ENCODE measurements at places on chromosomes 3 and 15.

DNA sequence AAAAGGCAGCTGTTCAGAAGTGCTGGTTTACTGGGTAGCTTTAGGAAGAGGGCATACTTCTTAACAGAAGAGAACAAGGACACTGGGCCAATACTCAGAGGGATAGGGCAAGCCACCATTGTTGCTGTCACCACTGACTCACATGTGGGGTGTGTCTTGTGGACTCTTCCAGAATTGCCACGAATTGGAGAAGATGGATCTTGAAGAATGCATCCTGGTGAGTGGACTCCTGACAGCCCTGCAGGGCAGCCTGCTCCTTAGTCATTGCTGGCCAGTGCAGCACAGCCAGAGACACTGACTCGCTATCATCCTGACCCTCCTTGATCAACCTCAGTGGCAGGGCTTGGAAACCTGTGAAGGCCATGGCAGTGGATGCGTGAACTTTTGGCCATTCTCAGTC, 62.3 kb downstream of the UBP1 start:
- DNase-seq, result no peak

GRCh38 chr15:71974211-71974610, 143.7 kb downstream of the MYO9A start:
- DNase-seq, result no peak

- no peak for DNase-seq
Observed at GRCh38 chr15:97082830-97083229, 752.3 kb downstream of the NR2F2 start.

- no peak for DNase-seq
Observed at GRCh38 chr15:48002767-48003166, 118.0 kb upstream of the SLC24A5 start.

- DNase-seq, result no peak
Observed at GRCh38 chr3:10280177-10280529, 12.6 kb downstream of the GHRL start.

DNA sequence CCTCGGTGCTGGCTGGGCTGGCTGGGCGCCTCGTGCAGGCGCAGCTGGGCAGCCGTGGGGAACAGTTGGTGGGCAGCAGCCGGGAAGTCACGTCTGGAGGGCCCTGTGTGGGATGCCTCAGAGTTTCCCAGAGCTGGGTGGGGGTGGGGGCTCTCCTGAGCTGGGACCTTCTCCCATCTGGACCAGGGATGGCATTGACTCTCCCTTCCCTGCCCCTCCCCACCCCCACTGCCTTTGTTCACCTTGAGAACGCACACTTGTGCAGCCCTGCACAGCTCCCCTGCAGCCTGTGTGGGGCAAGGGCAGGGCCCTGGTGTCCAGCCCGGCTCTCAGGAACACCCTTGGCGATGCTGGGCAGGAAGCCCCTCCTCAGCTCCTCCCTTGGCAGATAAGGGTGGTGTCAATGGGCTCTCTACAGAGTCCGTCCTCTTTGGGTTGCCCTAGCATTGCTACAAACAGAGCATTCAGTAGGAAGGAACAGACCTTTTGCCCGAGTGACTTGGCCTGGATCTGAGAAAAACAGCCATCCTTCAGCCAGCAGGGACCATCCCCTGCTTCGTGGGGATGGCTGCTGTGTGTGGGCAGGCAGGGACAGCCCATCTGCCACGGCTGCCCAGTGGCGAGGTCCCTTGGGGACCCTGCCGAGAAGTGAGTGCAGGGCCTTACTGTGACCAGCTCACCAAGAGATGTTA, 25.5 kb upstream of the KLF13 start:
- no peak for DNase-seq

- DNase-seq, result no peak
Observed at GRCh38 chr3:59608356-59608755, 558.5 kb upstream of the CFAP20DC start.

- no peak for DNase-seq
Observed at GRCh38 chr3:128321418-128321817, 145.3 kb downstream of the DNAJB8 start.

GRCh38 chr3:112394003-112394640, 61.2 kb downstream of the CD200 start:
- DNase-seq, result no peak

GRCh38 chr3:151345859-151346258, 16.5 kb upstream of the P2RY13 start:
- no peak for DNase-seq

- DNase-seq, result no peak
Observed at GRCh38 chr3:109278546-109278945, 37.8 kb downstream of the DPPA2 start.

GRCh38 chr15:68031404-68031803, 22.7 kb upstream of the PIAS1 start:
- no peak for DNase-seq

- no peak for DNase-seq
Observed at GRCh38 chr3:179962629-179963387, 73.9 kb downstream of the PEX5L start.

DNA sequence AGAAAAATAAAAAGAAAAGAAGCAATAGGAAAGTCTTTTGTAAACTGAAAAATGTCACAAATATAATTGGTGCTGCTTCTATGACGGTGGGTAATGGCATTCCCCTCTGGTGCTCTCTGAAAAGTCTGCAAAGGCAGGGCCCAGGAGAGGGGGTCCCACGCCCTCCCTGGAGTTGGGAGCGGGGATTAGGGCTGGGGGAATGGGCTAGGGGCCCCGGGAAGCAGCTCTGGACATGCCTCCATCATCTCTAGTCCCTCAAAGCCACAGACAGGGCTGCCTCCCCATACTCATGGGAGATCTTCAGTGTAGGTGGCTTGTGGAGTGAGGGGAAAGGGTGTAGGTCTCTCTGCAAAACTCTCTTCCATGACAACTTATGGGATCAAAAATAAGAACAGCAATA, 7.8 kb upstream of the RHCG start:
- no peak for DNase-seq

DNA sequence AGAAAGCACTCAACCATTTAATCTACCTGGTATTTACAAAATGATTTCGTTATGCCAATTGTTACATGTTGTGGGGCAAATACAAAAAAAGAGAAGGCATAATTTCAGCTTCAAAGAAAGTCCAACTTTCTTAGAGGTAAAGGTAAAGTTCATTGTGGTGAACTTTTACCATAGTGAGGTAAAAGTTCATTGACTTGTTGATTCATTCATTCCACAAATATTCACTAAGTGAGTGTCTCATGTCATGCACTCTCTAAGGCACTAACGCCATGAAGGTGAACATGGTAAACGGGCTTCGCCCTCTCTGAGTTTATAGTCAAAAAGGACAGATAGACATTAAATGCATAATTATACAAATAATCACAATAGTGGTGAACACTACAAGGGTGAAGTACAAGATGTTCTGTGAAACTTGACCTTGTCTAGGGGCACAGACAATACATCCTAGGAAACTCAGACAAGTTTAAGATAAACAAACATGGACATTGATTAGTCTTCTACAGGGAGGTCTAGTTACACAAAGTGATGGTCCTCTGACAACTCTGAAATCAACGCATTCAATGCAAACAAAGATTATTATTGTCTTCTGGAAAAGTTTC, 378.6 kb downstream of the MAGI1 start:
- no peak for DNase-seq

DNA sequence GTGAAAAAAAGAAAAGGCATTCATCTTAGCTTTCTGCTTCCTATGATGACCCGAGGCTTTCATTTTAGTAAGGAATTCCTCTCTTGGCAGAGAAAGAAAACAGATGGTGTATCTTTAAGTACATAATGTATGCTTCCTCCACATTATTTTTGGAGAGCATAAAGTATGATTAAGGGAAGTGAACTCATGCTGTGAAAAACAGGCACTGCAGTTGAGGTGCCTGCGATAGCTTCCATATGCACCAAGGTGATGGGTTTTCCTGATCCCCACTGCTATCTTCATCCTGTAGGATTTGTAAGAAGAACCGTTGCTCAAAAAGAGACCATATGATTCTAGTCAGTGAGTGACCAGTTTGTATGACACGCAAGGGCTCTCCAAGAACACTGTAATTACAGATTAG, 411.5 kb upstream of the MCTP2 start:
- DNase-seq, result no peak

- peak; percentile 53 for DNase-seq
Observed at GRCh38 chr15:70140543-70141375, 43.0 kb upstream of the TLE3 start.

DNA sequence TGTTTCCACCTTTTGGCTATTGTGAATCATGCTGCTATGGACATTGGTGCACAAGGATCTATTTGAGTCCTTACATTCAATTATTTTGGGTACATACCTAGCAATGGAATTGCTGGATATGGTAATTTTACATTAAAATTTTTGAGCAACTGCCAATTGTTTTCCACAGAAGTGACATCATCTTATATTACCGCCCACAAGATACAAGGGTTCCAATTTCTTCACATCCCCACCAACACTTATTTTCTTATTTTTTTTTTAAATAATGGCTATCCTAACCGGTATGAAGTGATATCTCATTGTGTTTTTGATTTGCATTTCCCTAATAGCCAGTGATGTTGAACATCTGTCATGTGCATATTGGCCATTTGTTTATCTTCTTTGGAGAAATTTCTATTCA, 22.5 kb upstream of the NPTN start:
- DNase-seq, result no peak

DNA sequence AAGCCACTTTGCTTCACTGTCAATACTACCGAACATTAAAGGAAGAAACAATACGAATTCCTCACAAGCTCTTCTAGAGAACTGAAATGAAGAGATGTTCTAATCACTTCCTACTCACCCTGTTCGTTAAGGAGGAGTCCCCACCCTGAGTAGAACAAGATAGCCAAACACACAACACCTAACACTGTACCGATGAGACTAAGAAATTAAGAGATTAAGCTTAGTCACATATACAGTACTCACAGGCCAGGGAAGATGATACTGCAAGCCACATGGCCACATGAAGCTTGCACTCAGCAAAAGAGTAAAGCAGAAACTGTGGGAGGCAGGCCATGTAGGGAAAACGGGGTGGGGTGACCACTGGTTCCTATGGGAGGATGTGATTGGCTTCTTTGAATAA, 48.0 kb downstream of the CGGBP1 start:
- no peak for DNase-seq

DNA sequence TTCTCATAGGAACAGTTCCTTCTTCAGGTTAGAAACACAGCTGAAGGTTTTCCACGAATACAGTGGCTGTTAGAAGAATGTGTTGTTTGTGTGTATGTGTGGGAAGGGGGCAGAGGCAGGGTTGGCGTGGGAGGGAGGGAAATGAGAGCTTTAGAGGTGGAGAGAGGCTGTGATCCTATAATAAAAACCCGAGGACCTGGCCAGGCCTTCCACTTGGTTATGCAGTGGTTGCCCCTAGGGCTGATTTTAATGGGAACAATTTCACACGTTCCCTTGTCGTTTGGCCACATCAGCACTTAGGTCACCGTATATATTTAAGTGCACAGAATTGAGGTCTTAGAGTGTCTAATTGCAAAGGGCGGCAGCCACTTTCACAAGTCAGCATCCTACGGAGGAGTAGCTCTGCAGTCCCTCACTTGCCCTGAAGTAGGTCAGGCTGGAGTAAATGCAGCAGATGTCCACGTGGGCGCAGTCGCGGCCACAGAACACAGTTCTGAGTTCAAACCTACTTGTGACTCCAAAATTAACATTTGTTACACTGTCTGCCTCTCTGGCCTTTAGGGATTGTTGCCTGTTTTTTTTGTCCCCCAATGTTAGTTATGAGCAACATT, 85.6 kb downstream of the PDCD6IP start:
- DNase-seq, result no peak

DNA sequence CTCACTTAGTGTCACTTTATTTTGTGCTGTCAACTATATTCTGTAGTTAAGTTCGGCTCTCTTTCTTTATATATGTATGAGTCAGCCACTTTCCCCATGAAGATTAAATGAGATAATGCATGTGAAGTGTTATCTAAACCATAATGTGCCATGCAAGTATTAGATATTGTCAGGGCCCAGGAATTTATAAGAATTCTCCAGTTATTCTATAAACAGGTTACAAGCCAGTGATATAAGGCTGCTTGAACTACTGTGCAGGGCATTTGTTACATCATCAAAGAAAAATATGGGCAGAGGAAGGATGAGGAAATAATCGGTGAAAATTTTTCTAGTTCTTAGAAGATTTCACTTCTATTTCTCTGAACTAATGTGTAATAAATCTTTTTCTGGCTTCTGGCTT, 1049.0 kb upstream of the NR2F2 start:
- DNase-seq, result no peak

DNA sequence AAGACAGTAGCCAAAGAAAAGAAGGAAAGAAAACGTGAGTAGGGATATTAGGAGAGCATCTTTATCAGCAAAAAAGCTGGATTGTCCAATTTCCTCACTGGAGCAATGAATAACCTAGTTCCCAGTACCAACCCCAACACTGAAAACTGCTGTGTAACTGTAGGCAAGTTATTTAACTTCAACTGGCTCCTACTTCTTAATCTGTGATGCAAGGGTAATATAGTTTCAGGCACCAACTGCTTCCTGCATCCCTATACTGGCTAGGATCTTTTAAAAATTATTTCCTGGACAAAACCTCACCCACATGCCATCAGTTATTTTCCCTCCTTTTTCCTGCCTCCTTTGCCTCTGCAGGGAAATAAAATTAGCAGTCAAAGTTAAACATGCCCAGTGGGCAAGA, 59.6 kb downstream of the ZBTB20 start:
- no peak for DNase-seq

DNA sequence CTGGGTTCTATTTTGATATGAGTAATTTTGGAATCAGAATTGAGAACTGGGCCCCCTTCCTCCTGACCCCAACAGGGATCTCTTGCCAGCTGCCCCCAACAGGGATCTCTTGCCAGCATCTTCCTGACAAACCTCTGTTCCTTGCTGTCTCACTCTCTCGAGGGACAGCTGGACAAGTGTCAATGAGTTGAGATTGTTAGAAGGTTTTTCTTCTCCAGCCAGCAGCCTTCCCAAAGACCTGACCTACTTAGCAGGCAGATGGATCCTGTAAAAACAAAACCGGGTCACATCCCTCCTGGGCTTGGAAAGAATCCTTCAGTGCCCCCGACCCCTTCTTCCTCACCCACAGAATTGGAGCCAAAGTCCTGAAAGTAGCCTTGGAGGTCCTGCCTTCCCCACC, 21.6 kb downstream of the LIMD1 start:
- DNase-seq, result no peak

GRCh38 chr15:39174332-39174731, 406.5 kb upstream of the THBS1 start:
- DNase-seq, result no peak

- peak; percentile 72 for DNase-seq
Observed at GRCh38 chr3:187713504-187713903, 11.1 kb upstream of the RTP2 start.

GRCh38 chr15:78492872-78493271, 14.5 kb upstream of the HYKK start:
- no peak for DNase-seq

DNA sequence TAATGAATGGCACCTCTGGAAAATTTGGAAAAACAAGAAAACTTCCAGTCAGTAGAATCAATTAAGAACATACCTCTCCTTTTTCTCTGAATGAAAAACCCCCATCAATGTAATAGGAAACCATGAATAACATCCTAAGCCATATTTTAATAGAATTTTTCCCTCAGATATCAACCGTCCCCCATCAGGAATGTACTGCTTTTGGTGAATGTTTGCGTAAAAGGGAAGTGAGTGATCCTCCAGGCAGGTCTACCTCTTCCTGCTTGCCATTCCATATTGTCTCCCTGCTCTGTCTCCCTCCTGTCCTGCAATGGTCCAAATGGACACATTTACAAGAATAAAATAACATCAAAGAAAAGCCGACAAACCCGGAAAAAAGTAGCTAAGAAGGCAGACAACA, 30.8 kb downstream of the LAMP3 start:
- no peak for DNase-seq

- no peak for DNase-seq
Observed at GRCh38 chr15:90162956-90163355, 38.2 kb upstream of the SEMA4B start.

All from CD4-positive, alpha-beta T cell treated with Interferon alpha-2 for 1 hour (primary cell).